Heart left ventricle (tissue), 16 donors: ENCODE measurements at places on chromosomes 2 and 18. TPM values are rescaled to one million over a fixed set of nuclear protein-coding genes. Genes with fewer than 3 reads are reported as not detected.
A peak's percentile ranks its signal among the peaks of the same experiment; 100 is the strongest.

- H3K4me3 ChIP-seq = no peak overlapping the region
- no peaks in the 10 kb centered on the region for H3K36me3 ChIP-seq
- no peak overlapping the region for H3K27ac ChIP-seq
- H3K27me3 ChIP-seq = no peaks in the 10 kb centered on the region
These were observed 516.5 kb downstream of the XIRP2 start for GRCh38 chr2:167404627-167405284.

DNA sequence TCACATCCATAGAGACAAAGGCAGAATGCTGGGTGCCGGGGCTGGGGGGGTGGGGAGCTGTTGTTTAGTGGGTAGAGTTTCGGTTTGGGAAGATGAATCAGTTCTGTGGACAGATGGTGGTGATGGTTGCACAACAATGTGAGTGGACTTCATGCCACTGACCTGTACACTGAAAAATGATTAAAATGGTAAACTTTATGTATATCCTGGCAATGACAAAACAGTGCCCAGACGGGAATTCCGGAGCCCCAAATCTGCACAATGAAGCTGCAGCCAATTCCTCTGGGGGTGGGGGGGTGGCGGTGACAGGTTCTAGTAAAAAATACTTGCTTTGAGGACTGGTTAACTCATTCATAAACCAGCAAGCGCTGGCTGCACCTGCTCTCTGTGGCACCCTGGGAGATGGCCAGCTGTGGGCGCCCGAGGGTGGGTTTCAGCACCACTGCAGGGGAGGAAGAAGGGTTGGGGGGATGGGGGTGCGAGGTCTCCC lies 81.8 kb upstream of the HPCAL1 start:
- H3K27ac ChIP-seq = no peak overlapping the region
- H3K36me3 ChIP-seq = no peaks in the 10 kb centered on the region
- no peaks in the 10 kb centered on the region for H3K27me3 ChIP-seq

GRCh38 chr2:191312662-191313061 lies 67.5 kb downstream of the MYO1B start:
- peaks cover 8% of the 10 kb centered on the region for H3K4me1 ChIP-seq
- no peak for DNase-seq
- no peak overlapping the region for H3K27ac ChIP-seq
- no peaks in the 10 kb centered on the region for H3K27me3 ChIP-seq

Gene POTEI
- total RNA-seq = not detected

GRCh38 chr2:15225131-15225530 lies 336.0 kb downstream of the NBAS start:
- H3K4me3 ChIP-seq = no peak overlapping the region
- no peaks in the 10 kb centered on the region for H3K27me3 ChIP-seq
- DNase-seq = no peak
- no peaks in the 10 kb centered on the region for H3K36me3 ChIP-seq
- H3K4me1 ChIP-seq = no peaks in the 10 kb centered on the region
- no peak overlapping the region for H3K27ac ChIP-seq

Gene FBXO36
- 0.69 TPM for total RNA-seq

Gene LYPD6
- 0.48 TPM for total RNA-seq

- H3K4me1 ChIP-seq = no peaks in the 10 kb centered on the region
- H3K27me3 ChIP-seq = no peaks in the 10 kb centered on the region
- no peak for DNase-seq
- no peak overlapping the region for H3K4me3 ChIP-seq
- H3K27ac ChIP-seq = no peak overlapping the region
- no peaks in the 10 kb centered on the region for H3K36me3 ChIP-seq
These were observed 50.0 kb downstream of the SLC9A2 start for GRCh38 chr2:102669401-102669800.

Gene MRPL53
- 93.4 TPM for total RNA-seq

Gene SLC9A4
- not detected for total RNA-seq

GRCh38 chr2:233966388-233966787 lies 49.2 kb downstream of the TRPM8 start:
- H3K27me3 ChIP-seq = no peaks in the 10 kb centered on the region
- H3K27ac ChIP-seq = no peak overlapping the region
- H3K36me3 ChIP-seq = no peaks in the 10 kb centered on the region
- no peaks in the 10 kb centered on the region for H3K4me1 ChIP-seq
- H3K4me3 ChIP-seq = no peak overlapping the region
- DNase-seq = peak; percentile 61

DNA sequence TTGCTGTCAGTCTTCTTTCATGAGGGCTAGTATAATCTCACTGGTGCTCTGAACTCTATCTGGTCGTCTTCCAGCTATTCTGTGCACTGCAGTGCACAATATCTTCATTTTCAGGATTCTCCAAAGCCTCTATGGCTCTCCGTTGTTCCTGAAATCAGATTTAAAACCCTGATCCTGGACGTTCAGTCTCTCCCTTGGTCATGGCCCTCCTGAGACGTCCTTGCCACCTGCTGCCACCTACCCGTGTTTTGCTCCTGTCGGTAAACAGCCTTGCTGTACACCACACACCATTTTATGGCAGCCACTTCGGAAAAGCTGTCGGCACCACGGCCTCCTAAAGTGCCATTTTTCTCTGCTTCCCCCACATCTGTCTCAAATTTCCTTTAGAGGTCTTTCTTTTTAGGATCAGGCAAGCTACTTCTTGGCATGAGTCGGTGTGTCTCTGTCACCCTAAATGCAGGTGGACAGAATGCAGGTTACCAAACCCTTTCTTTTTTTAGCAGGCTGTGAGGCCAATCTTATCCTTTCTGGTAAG lies 170.0 kb downstream of the HRH4 start:
- DNase-seq = no peak
- no peak overlapping the region for H3K27ac ChIP-seq
- no peaks in the 10 kb centered on the region for H3K36me3 ChIP-seq
- no peak overlapping the region for H3K4me3 ChIP-seq
- peaks cover 39% of the 10 kb centered on the region for H3K4me1 ChIP-seq

Gene NDC80
- total RNA-seq = 0.75 TPM

DNA sequence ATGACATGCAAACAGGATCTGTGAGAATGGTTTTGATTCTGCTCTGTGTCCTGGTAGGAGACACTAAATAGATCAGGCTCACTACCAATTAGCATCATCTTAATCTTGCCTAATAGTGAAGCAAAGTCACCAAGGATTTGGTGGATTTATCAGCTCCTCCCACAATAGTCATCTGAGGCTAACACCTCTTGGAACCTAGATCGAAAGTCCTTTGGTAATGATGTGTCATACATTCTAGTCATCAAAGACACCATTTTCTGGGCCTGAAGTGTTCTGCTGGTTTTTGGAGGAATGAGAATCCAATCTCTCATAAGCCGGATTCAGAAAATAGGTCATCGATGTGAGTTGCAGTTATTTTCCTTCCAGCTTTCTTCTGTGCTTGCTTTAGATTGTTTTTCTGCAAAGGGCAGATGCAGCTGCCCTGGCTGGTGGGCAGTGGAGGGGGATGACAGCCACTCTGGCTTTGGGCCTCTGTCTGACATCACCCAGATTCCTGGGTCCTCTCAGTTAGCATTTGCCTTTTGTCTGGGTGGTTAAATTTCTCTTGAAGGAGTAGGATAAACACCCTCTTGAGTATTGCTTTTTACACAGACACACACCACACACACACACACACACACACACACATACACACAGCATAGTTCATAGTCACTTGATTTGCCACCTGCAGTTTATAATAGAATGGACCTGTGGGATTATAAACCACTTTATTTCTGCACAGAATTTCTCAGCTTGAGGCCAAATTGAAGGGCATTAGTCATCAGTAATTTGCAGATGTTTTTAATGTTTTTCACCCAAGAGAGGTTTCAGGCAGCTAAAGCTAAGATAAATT lies at the start of gene MYO3B:
TSS of gene MYO3B (plus strand) at position 198 of the 832 bp plus-strand sequence. CDS start at position 339, 141 bp downstream.
- no peaks in the 10 kb centered on the region for H3K27me3 ChIP-seq
- H3K4me1 ChIP-seq = no peaks in the 10 kb centered on the region
- no peak within 1 kb of the TSS for H3K4me3 ChIP-seq

- no peak overlapping the region for H3K27ac ChIP-seq
- H3K36me3 ChIP-seq = peaks cover 2% of the 10 kb centered on the region
- H3K4me3 ChIP-seq = no peak overlapping the region
- H3K27me3 ChIP-seq = no peaks in the 10 kb centered on the region
- no peaks in the 10 kb centered on the region for H3K4me1 ChIP-seq
These were observed 22.8 kb downstream of the TTLL4 start for GRCh38 chr2:218733171-218734021.

Gene MOGAT1
- total RNA-seq = not detected

Gene KATNAL2
- 2.0 TPM for total RNA-seq

Gene TMEM247
- total RNA-seq = not detected

GRCh38 chr2:119028327-119029174 lies 86.6 kb downstream of the MARCO start:
- no peaks in the 10 kb centered on the region for H3K36me3 ChIP-seq
- no peaks in the 10 kb centered on the region for H3K27me3 ChIP-seq
- H3K4me1 ChIP-seq = no peaks in the 10 kb centered on the region
- no peak for DNase-seq
- H3K4me3 ChIP-seq = no peak overlapping the region

DNA sequence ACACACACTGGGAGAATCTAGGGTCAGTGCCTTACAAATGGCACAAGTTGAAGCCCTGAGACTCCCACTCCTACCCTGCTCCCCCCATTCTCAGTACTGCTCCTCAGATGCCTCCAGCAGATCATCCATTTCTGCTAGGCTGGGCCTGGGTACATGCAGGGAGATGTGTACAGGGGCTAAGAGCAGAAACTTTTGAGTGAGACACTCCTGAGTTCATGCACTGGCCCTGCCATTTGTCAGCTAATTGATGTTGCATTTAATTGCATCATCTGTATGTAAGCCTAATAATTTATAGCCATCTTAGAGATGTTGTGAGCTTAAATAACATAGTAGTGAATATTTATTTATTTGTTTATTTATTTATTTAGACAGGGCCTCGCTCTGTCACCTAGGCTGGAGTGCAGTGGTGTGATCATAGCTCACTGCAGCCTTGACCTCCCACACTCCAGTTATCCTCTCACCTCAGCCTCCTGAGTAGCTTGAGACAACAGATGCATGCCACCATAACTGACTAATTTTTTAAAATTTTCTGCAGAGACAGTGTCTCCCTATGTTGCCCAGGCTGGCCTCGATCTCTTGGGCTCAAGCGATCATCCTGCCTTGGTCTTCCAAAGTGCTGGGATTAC lies 4.8 kb upstream of the CASP8 start:
- no peak overlapping the region for H3K4me3 ChIP-seq
- no peak for DNase-seq
- no peaks in the 10 kb centered on the region for H3K36me3 ChIP-seq
- H3K4me1 ChIP-seq = no peaks in the 10 kb centered on the region
- H3K27ac ChIP-seq = no peak overlapping the region
- H3K27me3 ChIP-seq = no peaks in the 10 kb centered on the region
